ENCODE measurements at places on chromosomes 1 and 21.
A peak's percentile ranks its signal among the peaks of the same experiment; 100 is the strongest.

DNA sequence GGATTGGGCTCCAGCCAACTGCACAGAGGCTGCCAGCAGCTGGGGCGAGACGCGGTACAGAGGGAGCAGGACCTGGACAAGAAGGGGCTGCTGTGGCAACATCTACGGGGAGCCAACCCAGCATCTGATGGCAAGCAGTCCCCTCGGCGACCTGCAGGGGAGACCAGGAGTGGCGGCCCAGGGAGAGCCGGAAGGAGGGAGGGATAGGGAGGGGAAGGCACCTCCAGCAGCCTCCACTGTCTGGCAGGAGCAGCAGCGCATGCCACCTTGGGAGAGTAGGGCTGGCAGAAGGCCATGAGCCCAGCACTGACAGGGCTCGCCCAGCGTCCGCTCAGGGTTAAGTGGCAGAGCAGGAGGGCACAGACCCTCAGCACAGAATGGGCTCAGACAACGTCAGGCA, 17.3 kb downstream of the CHD5 start:
- DNase-seq = no peak

DNA sequence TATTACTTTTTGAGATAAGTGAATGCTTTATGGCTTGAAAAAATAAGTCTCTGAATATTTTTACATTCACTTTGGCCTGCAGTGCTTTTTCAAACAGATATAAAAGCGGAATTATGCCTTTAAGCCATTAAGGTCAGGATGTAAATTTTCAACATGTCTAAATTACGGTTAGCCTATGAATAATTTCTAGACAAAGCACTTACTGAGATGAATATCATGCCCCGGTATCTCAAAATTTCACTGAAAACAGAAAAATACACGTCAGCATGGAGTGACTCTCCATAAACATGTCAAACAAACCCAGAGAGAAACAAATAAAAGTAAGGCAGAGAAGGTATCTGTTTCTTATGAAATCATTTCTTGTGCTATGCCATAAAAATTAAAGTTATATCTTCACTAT, 853.9 kb downstream of the KCNT2 start:
- DNase-seq = no peak

GRCh38 chr1:36148821-36149236, 457 bp downstream of the TRAPPC3 start:
- no peak for DNase-seq

DNA sequence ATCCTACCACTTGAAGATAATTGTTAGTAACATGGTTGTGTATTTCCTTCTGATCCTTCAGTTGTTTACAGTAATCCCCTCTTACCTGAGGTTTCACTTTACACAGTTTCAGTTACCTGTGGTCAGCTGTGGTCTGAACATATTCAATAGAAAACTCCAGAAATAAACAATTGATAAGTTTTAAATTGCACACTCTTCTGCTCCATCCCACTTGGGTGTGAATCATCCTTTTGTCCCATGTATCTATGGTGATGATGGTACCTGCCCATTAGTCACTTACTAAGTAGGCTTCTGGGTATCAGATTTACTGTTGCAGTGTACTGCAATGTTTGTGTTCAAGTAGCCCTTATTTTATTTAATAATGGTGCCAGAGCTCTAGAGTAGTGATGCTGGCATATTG, 62.5 kb downstream of the OSBPL9 start:
- peak; percentile 44 for DNase-seq

GRCh38 chr1:51875291-51875772, 3.2 kb downstream of the NRDC start:
- DNase-seq = no peak

- DNase-seq = no peak
These were observed 74.3 kb downstream of the CEP350 start for GRCh38 chr1:180028864-180029263.

DNA sequence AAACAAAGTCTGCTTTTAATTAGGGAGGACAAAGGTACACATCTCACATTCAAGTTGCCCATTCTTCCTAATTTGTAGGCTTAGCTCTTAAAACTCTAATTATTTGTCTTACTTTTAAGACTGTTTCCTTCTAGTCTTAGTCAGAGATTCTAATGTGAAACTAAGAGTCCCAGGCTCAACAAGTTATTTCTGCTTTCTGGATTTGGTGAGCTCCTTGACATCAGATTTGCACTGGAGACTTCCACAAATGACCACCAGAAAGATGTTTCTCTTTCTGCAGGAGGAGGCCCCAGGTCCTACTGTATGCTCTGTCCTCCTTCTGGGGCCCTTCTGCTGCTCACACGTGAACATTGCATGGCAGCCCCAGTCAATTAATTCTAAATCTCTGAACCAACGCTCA, 194.2 kb upstream of the JUN start:
- DNase-seq = no peak

DNA sequence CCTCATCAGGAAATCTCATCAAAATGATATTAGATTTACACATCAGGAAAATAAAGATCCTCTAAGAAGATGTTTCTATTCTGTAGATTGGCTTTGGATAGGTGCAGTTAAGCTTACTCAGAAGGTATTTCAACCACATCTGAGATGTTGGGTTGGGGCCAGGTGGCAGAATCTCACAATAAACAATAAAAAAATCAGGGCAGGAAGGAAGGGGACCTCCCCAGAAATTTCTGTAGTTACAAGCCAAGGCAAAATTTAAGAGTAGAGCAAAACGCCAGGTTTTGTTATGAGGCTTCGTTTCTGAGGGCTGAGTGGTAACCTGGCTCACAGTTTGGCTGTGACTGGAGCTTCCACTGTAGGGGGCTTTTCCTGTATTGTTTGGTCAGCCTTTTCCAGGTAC, 84.8 kb downstream of the HUNK start:
- DNase-seq = no peak

- peak; percentile 83 for DNase-seq
These were observed 220.7 kb downstream of the HLX start for GRCh38 chr1:221099747-221100595.

GRCh38 chr1:55828044-55828443, 612.9 kb upstream of the USP24 start:
- DNase-seq = no peak

GRCh38 chr1:168507231-168507630, 36.6 kb downstream of the XCL2 start:
- no peak for DNase-seq

DNA sequence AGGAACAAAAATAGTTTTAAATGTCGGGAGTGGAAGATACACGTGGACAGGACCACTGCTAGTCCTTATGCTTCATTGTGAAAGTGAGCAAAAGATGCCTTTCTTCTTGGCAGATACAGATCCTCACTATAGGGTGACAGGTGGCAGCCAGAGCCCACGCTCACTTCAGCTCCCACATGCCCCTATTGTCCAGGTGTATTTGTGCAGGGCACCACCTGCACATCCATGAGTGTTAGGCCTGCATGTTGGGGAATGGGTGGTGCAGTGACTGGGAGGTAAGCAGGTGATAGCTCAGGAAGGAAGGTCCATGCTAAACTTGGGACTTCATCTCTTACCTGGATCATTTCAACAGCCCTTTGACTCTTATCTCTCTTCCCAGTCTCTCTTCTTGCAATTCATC, 27.4 kb downstream of the SLC5A9 start:
- no peak for DNase-seq

GRCh38 chr1:19488136-19488535, 2.8 kb upstream of the CAPZB start:
- DNase-seq = no peak
